ENCODE measurements at places on chromosomes 11 and 22.

DNA sequence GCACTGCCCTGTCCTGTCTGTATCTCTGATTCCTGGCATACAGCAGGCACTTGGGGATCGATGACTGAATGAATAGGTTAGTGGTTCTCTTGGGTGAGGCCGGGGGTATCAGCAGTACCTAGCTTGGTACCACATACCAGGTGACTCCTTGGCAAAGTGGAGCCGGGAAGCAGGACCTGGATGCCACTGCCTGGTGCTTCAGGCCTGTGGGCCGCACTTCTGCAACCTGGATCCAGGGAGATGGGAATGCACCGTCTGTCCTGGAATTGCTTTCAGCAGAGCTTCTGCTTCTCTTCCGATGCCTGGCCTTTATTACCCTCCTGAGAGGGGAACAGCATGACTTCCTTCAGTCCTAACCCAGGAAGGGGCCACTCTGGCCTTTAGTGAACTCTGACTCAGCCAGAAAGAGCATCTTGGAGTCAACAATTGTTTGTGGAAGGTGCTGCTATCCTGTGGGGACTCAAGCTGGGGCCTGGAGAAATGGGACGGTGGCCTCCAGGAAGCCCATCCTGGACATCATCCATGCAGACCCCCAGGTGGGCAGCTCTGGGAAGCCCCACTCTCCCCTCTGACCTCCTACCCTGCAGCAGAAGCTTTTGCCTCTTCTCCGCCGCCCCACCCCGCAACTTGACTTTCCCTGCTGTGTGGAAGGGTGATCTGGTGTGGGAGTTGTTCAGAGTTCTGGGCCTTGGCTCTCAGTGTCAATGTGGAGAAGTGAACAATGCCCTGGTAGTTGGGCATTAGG lies 5.1 kb downstream of the CD82 start:
- DNase-seq = no peak

- no peak for DNase-seq
Observed at GRCh38 chr11:131893103-131893890, 522.9 kb downstream of the NTM start.

- DNase-seq = no peak
Observed at GRCh38 chr11:59716051-59716450, 2.4 kb upstream of the OR10V1 start.

- DNase-seq = no peak
Observed at GRCh38 chr11:94533206-94533605, 10.5 kb upstream of the FUT4 start.

DNA sequence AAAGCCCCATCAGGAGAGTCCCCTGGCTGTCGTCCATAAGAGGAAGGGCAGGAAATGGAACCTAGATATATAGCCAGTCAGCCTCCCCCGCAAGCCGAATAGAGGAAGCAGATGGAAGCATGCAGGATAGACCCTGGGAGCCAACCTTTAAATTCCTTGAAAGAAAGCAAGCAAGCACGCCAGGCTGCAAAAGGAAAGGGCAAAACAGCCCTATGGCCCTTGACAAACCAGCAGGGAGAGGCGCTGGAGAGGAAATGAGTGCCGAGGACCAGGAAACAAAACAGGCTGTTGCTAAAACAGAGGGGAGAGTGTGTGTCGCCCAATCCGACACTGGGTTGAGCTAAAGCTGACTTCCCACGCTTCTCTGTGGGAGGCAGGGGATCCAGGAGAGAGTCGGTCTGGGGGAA lies 203.5 kb upstream of the MTNR1B start:
- peak; percentile 47 for DNase-seq

GRCh38 chr11:5291207-5291838 lies 10.4 kb downstream of the OR51B4 start:
- DNase-seq = no peak

DNA sequence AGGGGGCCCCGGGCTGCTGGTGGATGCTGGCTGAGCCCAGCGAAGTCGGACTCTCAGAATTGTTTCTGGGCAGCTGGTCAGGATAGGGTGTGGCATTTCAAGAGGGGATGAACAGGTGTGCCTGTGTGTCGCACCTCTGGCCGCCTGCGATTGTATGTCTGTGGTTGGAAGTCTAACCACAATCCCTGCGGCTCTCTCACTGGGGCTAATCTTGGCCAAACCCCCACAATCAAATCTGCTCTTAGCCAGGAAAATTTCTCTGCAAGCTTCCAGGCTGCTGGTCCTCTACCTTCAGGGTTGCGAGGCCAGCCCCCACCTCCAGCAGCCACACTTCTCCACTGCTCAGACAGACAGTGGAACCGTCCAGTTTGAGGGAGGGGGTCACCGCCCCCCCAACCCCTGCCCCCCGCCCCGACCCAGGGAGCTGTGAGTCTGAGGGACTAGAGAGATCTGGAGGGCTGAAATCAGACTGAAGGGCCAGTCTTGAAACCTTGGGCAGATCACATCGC lies 953 bp downstream of the ATG16L2 start:
- DNase-seq = no peak

DNA sequence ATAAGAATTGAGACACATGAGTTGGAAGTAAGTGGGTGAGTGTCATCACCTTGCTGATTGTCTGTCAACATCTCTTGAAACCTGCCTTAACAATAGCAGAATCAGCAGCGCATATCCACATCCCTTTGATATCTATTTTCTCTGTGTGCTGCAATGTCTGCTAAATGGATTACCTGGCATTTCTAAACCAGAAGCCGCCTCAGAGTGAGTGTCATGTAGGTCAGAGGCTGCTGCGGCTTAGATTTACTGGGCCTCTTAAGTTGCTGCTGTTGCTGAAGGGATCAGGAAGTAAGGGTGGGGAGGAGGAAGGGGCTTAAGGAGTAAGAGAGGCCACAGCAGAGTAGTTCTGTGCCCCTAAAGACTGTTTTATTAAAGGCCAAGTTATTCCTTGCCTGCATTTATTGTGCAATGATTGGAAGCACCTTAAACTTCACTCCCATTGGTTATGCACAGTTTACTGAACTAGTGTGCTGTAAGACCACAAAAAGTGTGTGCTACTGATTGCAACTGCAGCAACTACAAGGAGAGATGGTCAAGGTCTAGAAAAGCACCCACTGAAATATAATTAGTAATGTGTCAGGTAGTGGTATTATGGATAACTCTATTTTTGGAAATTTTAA lies 29.8 kb upstream of the TMEM41B start:
- no peak for DNase-seq

DNA sequence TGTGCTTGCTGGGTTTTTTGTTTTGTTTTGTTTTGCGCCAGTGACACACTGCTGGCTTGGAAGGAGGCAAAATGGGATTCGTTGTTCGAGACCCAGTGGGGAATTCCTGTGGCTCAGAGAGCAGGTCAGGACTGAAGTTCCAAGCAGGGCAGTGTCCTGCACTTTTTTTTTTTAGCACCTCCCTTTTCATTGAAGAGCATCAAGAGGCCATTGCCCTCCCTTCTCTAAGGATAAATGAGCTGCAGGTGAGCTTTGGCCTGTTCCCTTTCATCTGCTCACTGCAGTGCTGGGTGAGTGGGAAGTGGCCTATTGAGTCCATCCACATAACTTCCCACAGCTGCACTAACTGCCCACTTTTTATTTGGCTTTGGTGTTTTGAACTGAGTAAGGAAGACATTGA lies 87.8 kb downstream of the ARHGAP42 start:
- no peak for DNase-seq

DNA sequence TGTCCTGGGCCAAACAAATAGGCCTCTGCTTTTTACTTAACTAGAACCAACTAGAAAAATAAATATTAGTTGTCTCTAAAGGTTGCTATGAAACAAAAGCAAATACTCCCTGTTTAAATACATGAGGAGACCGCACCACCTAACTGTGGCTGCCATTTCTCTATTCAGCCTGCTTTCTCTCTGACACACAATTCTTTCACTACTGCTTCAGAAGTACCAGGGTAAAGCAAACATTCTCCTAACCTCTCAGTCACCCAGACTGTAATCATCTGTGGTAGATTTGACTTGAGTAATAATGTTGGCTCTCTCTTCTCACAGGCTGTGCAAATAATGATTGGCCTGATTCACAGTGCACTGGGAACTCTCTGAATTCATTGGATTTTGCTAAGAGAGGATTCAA lies 41.0 kb upstream of the MS4A8 start:
- no peak for DNase-seq

DNA sequence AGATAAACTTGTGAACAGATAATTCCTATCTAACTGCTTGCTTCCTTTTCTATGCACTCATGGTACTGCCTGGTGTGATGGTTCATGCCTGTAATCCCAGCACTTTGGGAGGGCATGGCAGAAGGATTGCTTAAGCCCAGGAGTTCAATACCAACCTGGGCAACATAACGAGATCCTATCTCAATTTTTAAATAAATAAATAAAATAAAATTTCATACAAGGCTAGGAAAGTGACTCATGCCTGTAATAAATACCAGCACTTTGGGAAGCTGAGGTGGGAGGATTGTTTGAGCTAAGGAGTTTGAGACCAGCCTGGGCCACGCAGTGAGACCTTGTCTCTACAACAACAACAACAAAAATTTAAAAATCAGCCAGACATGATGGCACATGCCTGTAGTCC lies 166.6 kb downstream of the COMMD9 start:
- no peak for DNase-seq

DNA sequence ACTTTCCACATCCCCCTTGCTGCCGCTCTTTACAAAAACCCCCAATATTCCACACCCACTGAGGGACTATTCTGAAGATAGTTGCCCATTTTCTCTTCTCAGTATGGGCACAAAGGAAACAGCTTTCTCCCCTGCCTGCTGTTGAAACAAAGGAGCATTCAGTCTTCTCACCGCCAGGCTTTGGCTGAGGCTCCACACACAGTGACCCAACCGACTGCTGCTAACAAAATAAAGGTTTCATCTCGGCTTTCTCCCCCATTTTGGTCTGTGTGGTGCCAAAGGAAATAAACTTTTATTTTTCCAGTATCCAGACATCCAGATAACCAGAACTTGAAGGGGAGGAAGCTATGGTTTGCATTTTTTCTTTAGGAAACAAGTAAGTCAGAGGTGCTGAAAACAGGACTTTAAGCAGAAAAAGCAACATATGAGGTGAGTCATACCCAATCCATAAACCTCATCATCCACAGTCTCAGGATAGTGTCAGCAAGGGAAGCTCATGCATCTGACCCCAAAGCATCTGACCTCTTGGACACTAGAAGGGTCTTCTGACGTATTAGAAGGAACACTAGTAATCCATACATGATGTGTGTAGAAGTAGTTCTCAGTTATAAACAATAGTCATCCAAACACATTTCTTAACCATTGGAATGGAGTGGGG lies 6.4 kb downstream of the CLMP start:
- DNase-seq = peak; percentile 16

GRCh38 chr11:6856871-6857270 lies 6.0 kb upstream of the OR10A2 start:
- DNase-seq = no peak

DNA sequence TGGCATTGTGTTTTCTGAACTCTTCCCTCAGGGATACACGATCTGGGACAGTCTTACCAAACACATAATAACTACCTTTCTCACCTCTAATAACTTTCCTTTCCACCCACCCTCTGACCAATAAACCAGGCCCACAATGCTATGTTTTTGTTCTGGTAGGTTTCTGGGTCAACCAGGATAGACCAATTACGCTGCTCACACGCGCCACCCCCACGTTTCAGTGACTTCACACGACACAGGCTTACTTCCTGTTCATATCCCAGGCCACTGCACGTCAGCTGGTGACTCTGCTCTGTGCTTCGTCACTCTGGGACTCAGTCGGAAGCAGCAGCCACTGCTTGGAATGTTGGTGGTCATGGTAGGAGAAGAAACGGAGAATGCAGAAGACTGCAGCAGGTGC lies 2.5 kb downstream of the KRTAP5-4 start:
- DNase-seq = no peak

GRCh38 chr11:13283636-13284035 lies 6.0 kb downstream of the BMAL1 start:
- no peak for DNase-seq

- no peak for DNase-seq
Observed at GRCh38 chr22:20822240-20822639, 36.4 kb downstream of the PI4KA start.

DNA sequence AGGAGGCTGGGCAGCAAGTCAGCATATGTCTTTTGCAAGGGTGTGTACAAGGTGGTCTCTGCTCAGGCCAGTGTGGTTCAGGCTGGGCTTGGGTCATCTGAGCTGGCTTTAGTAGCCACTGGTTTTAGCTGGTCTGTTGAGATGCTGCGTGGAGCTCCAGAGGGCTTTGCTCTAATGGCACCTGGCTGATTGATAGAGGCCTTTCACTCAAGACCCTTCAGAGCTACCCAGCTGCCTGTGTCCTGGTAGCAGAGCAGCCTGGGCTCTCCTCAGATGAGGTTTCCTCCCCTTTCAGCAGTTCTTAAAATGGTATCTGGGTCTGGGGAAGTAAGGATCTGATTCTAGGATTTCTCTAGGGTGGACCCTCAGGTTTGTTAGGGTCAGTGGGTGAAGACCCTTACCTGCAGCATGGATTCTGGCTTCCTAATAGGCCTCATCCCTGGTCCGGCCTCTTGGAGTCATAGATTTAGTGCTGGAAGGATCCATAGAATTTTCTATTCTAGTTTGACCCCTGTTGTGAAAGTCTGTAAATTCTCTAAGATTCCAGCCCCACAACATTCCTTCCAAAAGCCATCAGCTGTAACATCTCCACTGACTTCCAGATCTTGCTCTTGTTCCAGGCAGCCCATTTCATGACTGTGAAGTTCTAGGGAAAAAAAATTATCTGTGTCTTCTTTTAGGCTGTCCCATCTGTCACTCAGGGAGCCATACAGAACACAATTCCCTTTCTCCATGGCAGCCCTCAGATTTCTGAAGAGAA lies 190.2 kb upstream of the ZBED5 start:
- DNase-seq = no peak

- no peak for DNase-seq
Observed at GRCh38 chr22:48477031-48477721, 1350.5 kb downstream of the BRD1 start.

DNA sequence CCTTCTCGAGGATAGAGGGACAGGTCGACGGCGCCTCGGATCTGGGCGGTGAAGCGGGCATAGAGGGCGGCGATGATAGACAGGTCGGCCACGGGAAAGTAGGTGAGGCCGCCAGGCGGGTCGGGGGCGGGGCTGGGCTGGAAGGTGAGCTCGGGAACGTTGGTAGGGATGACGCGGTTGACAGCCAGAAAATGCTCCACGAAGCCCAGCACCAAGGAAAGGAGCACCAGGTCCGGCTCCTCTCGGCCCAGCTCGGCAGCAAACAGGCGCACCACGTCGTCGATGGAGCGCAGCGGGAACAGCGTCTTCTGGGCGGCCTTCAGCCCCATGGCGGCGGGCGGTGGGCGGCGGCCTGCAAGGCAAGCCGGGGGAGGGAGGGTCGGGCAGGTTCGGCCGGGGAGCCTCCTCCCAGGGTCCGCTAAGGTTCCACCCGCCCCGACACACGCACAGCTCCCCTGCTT lies 540 bp downstream of the MEN1 start:
- no peak for DNase-seq

- no peak for DNase-seq
Observed at GRCh38 chr11:15216678-15217077, 102.0 kb downstream of the INSC start.

DNA sequence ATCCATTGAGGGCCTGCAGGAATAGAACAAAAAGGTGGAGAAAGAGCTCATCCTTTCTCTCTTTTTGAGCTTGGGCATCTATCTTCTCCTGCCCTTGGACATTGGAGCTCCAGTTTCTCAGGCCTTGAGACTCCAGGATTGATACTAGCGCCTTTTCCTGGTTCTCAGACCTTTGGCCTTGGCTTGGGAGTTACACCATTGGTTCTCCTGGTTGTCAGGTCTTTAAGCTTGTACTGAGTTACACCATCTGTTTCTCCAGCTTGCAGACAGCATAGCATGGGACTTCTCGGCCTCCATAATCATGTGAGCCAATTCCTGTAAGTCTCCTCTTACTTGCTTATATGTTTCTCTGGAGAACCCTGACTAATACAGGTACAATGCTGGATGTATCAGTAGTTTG lies 72.6 kb downstream of the GRK3 start:
- DNase-seq = no peak

Measured in NCI-H446 treated with DMSO at 0.1 percent for 48 hours (cell line).